G401 (cell line): ENCODE measurements at places on chromosomes 1 and 21. TPM values are rescaled to one million over a fixed set of nuclear protein-coding genes. Genes with fewer than 3 reads are reported as not detected.

LHX8 gene
- total RNA-seq = not detected in 2 replicates

B3GALT5 gene
- not detected in 2 replicates for total RNA-seq

GNB1 gene
- 306 and 351 TPM in 2 replicates for total RNA-seq

MYCL gene
- 8.2 and 11.3 TPM in 2 replicates for total RNA-seq

OR6K3 gene
- total RNA-seq = not detected in 2 replicates

TEDDM1 gene
- total RNA-seq = not detected in 2 replicates

CTTNBP2NL gene
- total RNA-seq = 13.2 and 14.8 TPM in 2 replicates

DNA sequence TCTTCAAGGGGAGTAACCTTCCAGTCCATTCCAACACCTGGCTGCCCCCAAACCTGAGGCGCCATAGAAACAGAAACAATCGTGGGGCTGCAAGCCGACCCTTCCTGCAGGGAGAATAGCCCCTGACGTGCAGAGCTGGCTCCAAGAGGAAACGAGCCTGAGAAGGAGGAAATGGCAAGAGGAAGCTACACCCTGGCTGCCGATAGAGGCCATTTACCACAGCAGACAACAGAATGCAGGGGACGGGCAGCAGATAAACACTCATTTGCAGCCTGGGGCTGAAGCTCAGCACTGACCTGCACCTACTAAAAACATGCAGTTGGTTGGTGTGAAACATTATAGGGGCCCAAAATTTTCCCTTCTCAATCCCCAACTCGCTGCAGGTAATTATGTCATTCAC lies 8.7 kb upstream of the TDRD10 start:
- no peak for DNase-seq

GRCh38 chr1:31434101-31434871 lies 21.3 kb downstream of the SERINC2 start:
- no peak for DNase-seq

DNA sequence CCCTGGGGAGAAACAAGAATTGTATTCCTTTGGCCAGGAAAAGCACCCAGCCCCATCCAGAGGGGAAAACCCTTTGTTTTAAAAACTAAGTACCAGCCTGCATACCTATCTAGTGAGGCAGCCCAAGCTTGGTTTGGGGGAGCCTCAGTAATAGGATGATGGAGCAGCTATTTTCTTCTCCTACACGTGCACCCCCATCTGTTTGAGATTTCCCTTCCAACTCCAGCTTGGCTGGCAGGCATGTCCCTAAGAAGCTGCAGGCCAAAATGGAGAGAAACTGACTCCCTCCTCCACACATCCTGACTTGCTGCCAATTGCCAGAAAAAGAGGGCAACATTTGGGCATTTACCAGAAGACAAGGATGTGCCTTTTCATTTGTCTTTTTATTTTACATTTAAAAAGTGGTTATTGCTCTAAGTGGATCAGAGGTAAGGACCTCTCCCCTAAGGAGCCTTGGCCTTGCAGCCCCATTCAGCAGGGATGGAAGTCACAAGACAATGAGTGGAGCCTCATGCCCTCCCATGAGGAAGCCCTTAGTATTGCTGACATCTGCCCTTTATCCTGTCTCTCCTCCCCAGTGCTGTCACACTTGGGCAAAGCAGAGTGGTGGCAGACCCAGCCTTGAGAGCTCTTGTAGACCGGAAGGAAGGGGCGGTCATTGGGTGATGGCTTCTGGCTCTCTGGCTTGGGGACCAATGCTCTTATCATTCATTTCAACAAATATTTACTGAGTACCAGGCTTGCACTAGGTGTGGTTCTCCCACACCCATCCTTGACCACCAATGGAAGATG lies 8.6 kb downstream of the FNDC5 start:
- peak; percentile 94 for DNase-seq

- DNase-seq = no peak
Measured at GRCh38 chr21:39713905-39714304, 31.1 kb upstream of the IGSF5 start.

DNA sequence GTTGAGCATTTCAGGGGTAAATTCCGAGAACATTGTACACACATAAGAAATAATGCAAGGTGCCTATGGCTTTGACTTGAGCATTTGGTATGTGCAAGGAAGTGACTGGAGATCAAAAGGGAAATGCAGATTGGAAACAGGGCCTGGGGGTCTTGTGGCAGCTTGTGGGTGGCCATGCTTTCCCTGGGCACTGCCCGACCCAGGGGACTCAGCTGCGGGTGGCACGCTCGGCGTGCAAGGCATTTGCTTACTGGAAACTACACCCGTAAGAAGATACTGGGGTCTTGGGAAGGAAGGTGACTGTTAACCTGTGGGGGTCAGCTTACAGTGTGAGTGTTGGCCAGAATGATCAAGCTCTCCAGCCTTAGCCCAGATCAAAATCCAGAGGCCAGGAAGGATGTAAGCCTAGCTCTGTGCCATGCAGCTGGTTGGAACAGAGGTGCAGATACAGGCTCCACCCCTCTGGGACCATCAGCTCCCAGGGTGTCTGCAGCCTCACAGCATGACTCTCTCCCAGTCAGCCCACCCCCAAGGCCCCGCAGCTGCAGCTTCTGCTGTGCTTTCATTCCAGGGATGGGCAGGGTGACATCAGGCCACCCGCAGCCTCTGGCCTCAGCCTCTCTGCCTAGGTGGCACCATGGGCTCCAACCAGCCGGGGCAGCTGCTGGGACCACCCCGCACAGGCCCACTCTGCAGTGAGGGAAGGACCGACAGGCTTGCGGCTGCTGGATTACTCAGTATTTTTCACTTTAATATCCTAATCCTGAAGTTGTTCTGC lies 55.1 kb downstream of the KIF26B start:
- no peak for DNase-seq

- no peak for DNase-seq
Measured at GRCh38 chr21:44089001-44089911, 17.9 kb upstream of the PWP2 start.

GRCh38 chr1:32709476-32709875 lies 6.9 kb upstream of the SYNC start:
- DNase-seq = no peak

DNA sequence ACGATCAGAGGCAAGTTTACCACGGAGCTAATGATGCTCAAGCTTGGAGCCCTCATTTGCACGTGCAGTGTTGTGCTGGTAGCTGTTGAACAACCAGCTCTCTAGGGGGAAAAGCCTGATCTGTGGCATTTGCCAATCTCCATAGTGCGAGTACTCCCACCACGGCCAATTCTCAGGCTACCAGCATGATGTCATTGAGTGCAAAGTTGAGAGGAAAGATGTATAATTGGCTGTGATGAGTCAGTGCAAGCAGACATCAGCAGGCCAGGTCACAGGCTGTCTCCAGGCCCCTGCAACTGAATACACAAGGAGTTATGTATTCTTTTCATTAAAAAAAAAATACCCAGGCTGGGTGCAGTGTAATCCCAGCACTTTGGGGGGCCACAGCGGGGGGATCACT lies 233.1 kb upstream of the VAMP3 start:
- DNase-seq = no peak

DNA sequence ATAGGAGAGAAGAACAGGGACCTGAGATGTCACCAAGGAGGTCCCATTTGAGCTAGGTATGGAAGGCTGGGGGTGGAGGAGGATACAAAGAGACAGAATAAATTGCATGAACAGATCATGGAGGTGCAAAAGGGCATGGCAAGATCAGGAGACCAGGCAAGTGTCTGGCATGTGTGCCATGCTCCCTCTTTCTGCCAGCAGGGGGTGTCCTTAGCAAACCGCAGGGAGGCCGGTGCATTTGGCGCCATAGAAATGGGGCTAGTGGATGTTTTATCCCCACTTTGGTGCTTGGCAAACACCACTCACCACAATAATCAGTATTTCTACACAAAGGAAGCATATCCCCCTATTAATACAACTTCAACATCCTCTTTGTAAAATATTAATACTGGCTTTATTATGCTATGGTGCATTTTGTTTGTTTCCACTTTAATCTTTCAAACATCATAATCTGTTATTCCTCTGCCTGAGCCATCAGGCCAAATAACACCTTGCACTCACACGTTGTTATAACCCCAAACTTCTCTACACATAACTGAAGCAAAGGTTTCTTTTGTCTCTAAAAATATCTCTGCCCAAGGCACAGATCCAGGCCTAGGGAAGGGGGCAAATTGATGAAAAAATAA lies 25.9 kb downstream of the S100A6 start:
- no peak for DNase-seq

DNA sequence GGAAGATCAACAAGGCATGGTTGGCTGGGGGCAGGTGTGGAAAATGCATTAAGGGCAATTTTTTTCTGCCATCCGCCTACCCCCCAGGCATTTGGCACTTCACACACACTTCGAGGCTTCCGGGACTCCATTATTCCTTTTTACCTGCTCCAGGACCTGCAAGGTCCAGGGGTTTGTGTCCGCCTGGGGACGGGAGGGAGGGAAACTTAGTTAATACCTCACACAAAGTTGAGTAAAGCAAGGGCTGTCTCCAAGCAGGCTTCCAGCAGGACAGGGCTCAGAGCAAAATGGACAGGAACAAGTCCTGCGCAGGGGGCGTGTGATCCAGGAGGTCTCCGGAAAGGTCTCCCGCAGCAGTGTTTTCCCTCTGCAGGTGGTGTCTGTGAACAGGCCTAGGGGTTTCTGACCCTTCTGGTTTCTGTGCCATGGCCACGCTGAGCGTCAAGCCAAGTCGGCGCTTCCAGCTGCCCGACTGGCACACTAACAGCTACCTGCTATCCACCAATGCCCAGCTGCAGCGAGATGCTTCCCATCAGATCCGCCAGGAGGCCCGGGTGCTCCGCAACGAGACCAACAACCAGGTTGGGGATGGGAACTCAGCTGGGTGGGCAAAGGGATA lies 712 bp downstream of the TEKT2 start:
- DNase-seq = no peak

DNA sequence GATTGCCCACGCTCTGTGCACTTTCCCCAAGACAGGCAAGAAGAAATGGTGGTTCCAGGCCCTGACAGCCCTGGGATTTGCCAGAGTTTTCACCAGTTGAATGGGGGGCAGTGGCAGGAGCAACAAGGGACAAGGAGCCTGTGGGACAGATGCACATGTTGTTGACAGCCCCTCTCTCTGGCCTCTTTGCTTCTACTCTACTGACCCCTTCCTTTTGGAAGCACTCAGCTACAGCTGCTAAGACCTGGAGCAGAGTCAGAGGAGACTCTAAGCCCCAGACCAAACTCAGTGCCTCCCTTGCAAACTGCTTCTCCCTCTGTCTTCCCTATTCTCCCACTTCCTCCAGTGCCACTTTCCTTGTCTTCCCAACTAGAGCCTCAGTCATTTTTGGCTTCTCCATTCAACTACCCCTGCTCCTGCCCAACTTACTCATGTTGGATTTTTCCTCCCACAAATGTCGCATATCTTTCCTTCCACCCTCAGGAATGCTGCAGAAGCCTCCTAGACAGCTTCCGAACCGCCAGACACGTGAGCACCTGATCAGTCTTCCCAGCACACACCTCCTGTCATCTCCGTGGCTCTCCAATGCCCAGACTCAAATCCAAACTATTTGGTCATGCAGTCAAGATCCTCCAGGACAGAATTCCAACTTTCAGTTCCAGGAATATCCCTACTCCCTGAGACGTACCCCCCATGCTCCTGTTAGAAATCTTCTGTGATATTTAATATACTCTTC lies 9.1 kb downstream of the INKA2 start:
- no peak for DNase-seq

GRCh38 chr21:42263591-42264131 lies 44.7 kb downstream of the ABCG1 start:
- DNase-seq = no peak

DNA sequence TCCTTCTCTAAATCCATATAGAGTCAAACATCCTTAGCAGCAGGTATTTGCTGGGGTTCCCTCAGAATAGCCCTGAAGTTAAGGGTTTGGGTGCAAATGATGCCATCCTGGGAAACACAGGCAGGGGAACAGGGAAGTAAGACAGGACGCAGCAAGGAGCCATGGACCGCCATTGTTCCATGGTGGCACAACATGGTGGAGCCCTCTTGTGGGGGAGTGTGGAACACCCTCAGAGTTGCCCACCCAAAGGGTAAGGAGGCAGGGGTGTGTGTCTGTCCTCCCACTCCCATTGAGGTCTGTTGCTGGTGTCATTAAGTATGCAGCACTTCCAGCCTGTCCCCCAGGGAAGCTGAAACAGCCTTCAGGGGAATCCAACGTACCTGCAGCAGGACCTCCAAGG lies 20.4 kb upstream of the RCAN1 start:
- DNase-seq = no peak

- no peak for DNase-seq
Measured at GRCh38 chr1:205775717-205776056, 405 bp upstream of the RAB29 start.

- DNase-seq = peak; percentile 71
Measured at GRCh38 chr1:208190784-208191183, 53.4 kb downstream of the PLXNA2 start.
